Mammary epithelial cell (primary cell): ENCODE measurements at places on chromosomes 6 and 20. TPM values are rescaled to one million over a fixed set of nuclear protein-coding genes. Genes with fewer than 3 reads are reported as not detected.
A peak's percentile ranks its signal among the peaks of the same experiment; 100 is the strongest.

The LRRN4 gene
- total RNA-seq: 0.19 TPM in 1 of 2 replicates, not detected in the other

The BHLHE23 gene
- total RNA-seq: not detected in 2 replicates

The PLN gene
- total RNA-seq: not detected

The CRISP3 gene
- total RNA-seq: not detected in 2 replicates

The GJA10 gene
- not detected for total RNA-seq

The RXRB gene
- total RNA-seq: 30.7 and 31.7 TPM in 2 replicates

The C4B gene
- total RNA-seq: 2.9 and 10.2 TPM in 2 replicates

The FAM209B gene
- not detected in 2 replicates for total RNA-seq

The ASF1A gene
- 29.0 and 30.9 TPM in 2 replicates for total RNA-seq

DNA sequence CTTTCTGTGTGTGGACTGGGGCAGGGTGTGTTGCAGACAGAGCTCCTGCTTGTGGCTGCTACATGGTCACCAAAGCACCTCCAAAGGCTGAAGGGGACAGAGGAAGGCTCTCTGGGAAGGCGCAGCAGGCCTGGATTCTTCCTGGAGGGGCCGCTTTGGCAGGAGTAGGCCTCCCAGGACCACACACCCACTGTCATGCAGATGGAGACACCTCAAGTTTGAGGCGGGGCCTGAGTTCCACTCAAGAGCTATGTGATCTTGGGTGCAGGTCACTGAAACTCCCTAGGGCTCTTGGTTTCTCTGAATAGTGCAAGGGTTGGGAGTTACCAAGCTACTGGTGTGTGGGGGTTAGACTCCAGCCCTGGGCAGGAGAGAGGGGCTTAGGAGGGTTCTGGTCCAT, 27.9 kb downstream of the EFCAB8 start:
- no peak for DNase-seq

- no peak for DNase-seq
Measured at GRCh38 chr6:96861588-96861987, 24.3 kb upstream of the GPR63 start.

- DNase-seq: no peak
Measured at GRCh38 chr6:144265061-144265357, 20.1 kb upstream of the UTRN start.

DNA sequence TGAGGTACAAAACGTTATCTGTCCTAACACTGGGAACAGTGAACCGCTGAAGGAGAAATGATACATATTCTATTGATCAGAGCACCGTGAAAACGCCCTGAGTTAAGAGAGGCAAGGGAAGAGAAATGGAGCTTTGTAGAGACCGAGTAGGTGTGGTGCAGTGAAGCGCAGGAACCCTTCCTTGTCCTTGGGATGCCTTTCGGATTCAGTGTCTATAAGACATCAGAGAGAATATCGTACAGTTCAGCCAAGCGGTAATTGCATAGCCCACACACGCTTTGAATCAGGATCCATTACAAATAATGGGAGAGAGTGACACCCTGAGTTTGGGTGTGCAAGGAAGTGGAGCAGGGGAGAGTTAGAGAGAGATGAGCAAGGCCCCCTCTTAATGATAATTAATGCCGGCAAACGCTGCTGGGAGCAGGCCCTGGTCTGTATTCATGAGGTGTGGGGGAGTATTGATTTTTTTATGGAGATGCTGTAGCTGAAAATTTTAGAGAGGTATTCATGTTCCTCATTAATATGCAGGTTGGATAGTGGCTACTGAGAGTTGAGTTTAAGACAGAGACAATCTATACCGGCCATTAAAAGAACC, 20.7 kb downstream of the NOX3 start:
- DNase-seq: no peak

- no peak for DNase-seq
Measured at GRCh38 chr20:44914924-44915323, 5.1 kb downstream of the PABPC1L start.

DNA sequence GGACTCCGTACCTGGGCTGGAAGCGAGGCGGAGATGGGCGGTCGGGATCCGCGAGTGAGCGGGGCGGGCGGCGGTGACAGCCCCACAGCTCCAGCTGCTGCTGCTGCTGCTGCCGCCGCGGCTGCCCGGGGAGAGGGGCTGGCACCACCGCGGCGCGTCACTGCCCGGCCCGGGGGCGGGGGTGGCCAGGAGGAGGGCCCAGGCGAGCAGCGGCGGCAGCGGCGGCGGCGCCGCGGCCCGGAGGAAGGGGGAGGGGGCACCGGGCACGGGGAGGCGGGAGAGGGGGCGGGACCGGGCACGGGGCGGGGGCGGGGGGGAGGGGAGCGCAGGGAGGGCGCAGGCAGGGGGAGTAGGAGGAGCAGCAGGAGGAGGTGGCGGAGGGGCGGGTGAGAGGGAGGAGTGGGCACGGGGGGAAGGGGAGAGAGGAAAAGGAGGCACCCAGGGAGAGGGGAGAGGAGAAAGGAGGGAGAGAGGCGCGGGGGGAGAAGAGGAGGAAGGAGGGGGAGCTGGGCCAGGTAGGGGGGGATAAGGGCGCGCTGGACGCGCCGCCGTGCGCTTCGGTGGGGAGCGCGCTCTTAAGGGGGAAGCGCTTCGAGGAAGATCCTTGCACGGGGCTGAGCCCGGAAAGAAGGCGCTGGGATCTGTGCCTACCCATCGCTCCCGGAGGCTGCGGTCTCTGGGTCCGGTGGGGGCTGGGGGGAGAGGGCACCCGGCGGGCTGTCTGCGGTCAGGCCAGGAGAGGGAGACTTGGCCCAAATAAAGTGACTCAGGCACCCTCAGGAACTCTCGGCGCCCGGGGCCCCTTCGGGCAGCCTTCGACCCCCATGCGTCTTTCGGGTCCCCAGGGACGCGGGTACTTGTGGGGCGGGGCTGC, 101.5 kb downstream of the NOL4L start:
- peak; percentile 71 for DNase-seq

- no peak for DNase-seq
Measured at GRCh38 chr6:5851261-5851757, 155.4 kb downstream of the NRN1 start.

GRCh38 chr20:23441850-23442313, 2.4 kb downstream of the CSTL1 start:
- peak; percentile 65 for DNase-seq
